ENCODE measurements at places on chromosomes 16 and 17.

DNA sequence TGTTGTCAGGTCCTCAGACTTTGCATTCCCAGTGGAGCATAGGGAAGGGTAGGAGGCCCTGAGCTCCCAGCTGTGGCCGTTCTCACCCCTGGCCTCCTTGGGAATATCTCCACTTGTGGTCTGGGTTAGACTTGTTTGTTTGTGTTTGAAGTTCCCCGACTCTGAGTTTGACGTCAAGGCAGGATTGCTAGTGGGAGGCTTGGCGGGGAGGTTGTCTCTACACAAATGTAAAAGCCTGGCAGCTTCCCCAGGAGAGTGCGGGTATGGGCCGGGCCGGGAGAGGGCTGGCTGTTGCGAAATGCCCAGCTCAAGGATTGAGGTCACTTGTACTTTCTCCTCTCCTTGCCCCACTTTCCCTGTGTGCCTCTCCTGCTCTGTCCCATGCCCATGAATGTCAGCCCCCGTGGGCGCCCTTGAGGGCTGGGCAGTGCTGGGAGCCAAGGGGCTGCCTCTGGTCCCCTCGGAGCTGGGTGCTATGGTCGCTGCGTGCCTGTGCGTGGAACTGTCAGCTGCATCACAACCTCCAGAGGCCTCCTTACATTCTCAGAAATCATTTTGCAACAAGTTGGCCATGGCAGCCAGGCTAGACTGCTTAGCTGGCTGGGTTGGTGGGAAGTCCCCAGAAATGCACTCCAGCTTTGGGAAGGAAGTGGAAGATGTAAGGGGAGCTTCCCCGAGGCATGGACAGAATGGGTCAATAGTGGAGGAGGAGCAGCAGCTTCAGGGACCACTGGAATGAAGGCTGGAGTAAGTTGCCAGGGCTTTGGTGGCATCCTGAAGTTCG, 84.3 kb downstream of the KSR1 start:
- no peak for DNase-seq

GRCh38 chr17:77285594-77286390, 145.0 kb downstream of the SEC14L1 start:
- DNase-seq, result no peak

- DNase-seq, result no peak
These were observed 801 bp upstream of the OR4D2 start for GRCh38 chr17:58165981-58166380.

- DNase-seq, result no peak
These were observed 1.4 kb downstream of the SRSF2 start for GRCh38 chr17:76735586-76736348.

GRCh38 chr16:69921127-69921526, 30.0 kb upstream of the CLEC18A start:
- DNase-seq, result no peak

Measured in hematopoietic multipotent progenitor cell treated with erythropoietin and hydrocortisone succinate and interleukin-3 and kit ligand, for 15 days (in vitro differentiated cells).